ENCODE measurements at places on chromosomes 1 and 21.

GRCh38 chr1:28506907-28507246, 1.0 kb downstream of the RCC1 start:
- no peak for DNase-seq

DNA sequence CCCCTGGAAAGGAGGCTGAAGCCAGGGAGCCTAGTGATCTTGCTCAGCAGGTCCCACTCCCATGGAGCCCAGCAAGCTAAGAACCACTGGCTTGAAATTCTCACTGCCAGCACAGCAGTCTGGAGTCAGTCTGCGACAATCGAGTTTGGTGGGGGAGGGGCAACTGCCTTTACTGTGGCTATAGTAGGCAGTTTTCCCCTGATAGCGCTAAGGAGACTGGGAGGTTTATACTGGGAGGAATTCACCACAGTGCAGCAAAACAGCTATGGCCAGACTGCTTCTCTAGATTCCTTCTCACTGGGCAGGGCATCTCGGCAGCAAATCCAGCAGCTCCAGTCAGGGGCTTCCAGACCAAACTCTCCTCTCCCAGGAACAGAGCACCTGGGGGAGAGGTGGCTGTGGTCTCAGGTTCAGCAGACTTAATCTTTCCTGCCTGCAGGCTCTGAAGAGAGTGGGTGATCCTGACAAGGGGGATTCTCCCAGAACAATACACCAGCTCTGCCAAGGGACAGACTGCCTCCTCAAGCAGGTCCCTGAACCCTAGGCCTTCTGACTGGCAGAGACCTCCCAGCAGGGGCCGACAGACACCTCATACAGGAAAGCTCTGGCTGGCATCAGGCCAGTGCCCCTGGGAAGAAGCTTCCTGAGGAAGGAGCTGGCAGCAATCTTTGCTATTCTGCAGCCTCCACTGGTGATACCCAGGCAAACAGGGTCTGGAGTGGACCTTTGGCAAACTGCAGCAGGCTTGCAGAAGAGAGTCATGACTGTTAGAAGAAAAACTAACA, 548.5 kb upstream of the NEGR1 start:
- no peak for DNase-seq

DNA sequence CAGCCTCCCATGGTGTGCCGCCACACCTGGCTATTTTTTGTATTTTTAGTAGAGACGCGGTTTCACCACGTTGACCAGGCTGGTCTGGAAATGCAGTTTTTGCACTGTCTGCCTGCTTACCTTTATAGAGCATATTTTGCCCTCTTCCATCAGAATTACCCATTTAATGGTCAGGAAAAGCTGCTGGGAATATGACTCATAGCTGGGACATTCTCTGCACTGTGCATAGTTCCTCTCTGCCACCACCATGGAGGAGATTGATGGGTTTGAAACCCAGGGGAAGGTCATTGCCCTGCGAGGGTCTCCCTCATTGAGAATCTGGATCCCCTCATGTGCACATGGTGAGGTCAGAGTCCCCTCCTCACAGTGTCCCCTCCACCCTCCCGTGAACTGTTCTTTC, 32.1 kb downstream of the MX1 start:
- DNase-seq, result no peak

- DNase-seq, result no peak
Measured at GRCh38 chr1:8541961-8542521, 224.1 kb downstream of the SLC45A1 start.

GRCh38 chr1:23796466-23797271, 3.9 kb downstream of the GALE start:
- no peak for DNase-seq

All from activated T-cell treated with anti-CD3 and anti-CD28 coated beads, Interleukin-2, amount 50 U/mL, for 1 hour (primary cell).